Activated CD8-positive, alpha-beta memory T cell treated with anti-CD3 and anti-CD28 coated beads for 4 hours (primary cell): ENCODE measurements at places on chromosomes 2 and 18.

- DNase-seq, result no peak
Measured at GRCh38 chr2:71534826-71535225, 81.5 kb downstream of the DYSF start.

GRCh38 chr2:145194673-145195072 lies 674.8 kb upstream of the ZEB2 start:
- no peak for DNase-seq

- DNase-seq, result no peak
Measured at GRCh38 chr2:239277401-239278085, 123.3 kb downstream of the HDAC4 start.

DNA sequence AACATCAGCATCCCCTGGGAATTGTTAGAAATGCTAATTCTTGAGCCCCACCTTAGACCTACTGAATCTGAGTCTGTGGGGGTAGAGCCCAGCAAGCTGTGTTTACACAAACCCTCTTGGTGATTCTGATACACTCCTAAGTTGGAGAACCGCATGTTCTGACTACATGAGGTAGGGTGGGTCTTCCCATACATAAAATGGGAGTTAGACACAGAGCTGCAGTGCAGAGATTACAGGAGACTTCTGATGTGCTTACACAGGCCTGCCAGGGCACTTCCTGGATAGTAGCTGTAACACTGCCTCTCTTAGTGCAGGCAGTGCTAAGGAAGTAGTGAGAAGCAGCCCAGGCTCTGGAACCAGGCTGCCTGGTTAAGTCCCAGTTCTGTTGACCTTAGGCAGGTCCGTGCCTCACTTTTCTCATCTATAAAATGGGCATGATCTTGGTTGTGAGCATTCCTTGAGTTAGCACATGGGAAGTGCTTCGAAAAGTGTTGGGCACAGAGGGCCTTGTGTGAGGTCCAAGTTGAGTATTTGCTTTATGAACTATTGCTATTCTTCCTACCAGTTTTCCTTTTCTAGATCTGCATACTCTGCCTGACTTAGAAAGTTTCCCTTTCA lies 67.3 kb downstream of the GLI2 start:
- DNase-seq, result no peak
